Stimulated activated naive CD4-positive, alpha-beta T cell (primary cell): ENCODE measurements at places on chromosomes 2 and 18.

- DNase-seq = no peak
These were observed 49.1 kb downstream of the CLIP4 start for GRCh38 chr2:29164091-29164846.

DNA sequence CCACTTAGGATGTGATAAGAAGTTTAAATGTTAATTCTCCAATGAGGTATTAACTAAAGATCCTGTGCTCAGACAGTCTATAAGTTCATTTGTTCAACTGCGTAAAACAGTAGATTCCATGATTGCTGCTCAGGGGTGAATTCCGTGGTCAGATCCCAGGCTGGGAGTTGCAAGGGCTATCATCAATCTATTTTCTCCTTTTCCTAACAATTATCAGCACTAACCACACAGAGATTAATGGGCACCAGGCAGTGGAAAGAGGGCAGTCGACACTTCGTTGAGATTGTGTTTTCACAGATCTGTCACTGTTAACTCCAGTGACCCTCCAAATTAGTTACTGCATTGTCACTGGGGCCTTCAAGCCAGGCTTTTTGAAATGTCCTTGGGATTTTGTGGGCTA, 154.1 kb upstream of the SPRED2 start:
- DNase-seq = no peak

DNA sequence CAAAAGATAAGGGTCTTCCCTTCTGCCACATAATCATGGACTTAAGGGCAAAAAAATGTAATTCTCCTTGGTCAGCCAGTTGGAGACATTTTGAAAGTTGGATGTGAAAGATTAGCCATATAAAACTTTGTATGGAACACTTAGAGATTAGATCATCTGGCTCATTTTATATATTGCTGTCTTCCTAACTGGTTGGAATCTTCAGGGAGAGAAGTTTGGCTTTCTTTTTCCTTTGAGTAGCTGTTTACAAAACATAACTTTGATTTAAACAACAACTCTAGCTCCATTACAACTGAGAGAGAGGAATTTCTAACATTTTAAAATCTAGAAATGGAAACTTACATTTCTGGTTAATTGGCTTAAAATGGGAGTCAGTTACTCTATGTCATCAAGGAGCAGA, 132.7 kb downstream of the RDH14 start:
- no peak for DNase-seq

DNA sequence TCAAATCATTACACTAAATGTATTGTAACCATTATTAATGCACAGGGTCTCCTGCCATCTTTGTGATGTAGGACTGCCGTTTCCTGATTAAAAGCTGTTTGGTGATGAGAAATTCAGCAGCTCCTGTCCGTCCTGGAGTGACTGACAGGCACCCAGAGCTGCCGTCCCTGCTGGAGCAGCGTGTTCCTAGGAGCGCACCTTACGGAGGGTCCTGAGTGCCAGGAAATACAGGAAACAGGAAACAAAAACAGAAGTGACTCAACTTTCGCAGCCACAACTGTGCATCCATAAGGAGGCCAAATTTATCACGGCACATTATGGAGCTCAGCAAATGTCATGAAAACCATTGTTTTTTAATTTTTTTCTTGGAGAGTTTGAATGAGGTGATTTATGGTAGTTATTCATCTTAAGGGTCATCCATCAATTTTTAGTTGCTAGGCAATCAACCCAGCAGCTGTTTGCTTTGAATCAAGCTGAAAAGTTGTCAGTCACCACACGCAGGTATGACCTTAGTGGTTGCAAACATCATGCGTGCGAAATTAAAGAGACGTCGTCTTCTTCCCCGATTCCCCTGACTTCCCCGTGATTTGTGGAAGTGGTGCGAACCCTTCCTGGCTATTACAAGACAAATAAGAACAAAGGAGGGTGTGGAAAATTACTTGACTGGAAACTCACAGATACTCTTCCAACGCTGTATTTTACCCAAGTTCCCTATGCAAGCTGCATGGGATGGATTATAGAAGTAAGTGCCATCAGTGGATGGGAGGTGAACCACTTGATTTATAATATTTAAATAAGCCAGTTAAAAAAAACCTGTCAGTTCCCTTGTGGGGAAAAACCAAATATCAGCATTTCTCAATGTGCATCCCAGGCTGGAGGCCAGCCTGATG, 19.8 kb downstream of the TSHZ1 start:
- no peak for DNase-seq

DNA sequence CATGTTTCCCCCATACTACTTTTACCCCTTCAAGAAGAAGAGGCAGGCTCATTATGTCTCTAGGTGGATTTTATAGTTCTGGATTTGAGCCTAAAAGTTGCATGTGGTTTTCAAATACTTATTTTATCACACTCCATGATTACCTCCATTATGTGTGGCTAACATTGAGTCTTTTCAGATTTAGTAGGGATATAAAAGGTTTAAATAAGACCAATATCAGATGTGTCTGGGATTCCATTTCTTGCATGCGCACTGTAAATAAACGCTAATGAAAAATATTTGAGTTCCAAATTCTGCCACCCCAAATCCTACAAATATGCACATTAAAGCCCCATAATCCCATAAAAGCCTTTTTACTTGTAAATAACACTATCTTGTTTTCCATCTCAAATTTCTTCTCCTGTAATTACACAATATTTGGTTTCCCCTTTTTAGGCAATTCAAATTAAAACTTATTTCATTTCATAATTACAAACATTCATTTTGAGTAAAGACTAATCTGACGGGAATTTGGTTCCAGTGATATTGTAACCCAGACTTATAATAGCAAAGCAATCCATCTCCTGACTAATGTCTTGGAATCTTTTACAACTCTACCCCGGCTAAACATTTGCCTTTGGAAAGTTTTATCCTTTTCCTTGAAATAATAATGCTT, 600.0 kb downstream of the SLC4A3 start:
- DNase-seq = no peak

GRCh38 chr2:138105358-138105757, 141.1 kb downstream of the HNMT start:
- no peak for DNase-seq

GRCh38 chr2:17759805-17760204, 5.9 kb downstream of the GEN1 start:
- DNase-seq = no peak

DNA sequence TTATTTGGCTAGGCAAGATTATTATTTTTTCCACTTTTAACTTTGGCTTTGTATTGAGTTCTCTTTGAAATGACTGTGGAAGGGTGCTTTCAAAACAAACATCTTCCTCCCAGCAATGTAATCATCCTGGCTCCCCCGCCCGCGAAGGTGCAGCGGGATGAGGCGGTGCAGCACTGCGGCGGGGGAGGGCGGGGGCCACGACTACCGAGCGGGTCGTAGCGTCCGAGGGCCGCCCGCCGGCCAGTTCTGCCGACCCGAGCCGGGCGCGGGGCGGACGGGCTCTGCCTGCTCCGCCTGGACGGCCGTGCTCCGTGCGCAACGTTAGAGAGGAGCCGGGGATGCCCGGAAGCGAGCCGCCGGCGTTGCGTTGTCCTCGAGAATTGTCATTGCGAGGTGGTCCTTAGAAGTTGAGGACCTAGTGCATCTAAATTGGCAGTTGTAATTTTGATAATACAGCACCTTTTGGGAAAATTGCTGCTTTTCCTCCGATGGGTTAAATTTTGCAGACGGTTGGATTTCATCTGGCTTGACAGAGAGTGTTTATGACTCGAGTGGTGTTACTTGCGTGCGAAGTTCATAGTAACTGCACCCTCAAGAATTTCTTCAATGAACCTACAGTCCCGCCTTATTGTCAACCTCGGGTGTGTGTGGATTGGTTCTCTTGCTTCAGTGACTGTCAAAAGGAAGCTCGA, 1.1 kb downstream of the EPC2 start:
- peak; percentile 91 for DNase-seq

GRCh38 chr2:131425231-131425941, 50.5 kb upstream of the TUBA3D start:
- DNase-seq = no peak

GRCh38 chr2:240589850-240590525, 3.5 kb downstream of the CAPN10 start:
- no peak for DNase-seq

- DNase-seq = peak; percentile 59
These were observed 15.6 kb downstream of the TRABD2A start for GRCh38 chr2:84865181-84865783.

- DNase-seq = no peak
These were observed 32.6 kb downstream of the PPP1R1C start for GRCh38 chr2:182018218-182018617.

DNA sequence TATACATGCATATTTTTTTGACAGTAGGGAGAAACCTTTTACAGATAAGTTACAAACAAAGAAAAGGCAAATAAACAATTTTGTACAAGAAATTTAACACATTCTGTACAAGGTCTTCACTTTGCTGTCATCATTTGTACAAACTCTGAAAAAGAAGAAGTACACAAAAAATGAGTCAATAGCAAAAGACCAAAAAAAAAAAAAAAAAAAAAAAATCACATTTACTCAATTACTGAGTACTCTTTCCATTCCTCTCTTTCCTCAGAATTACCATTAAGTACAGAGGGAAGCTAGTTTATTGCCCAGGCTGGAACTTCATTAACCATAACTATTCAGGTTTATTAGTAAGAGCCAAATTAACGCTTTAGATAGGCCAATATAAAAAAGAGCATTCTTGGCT, 5.6 kb upstream of the STPG4 start:
- no peak for DNase-seq

GRCh38 chr18:27983780-27984179, 193.2 kb downstream of the CDH2 start:
- DNase-seq = no peak

GRCh38 chr2:152492911-152493310, 157.9 kb downstream of the FMNL2 start:
- no peak for DNase-seq

DNA sequence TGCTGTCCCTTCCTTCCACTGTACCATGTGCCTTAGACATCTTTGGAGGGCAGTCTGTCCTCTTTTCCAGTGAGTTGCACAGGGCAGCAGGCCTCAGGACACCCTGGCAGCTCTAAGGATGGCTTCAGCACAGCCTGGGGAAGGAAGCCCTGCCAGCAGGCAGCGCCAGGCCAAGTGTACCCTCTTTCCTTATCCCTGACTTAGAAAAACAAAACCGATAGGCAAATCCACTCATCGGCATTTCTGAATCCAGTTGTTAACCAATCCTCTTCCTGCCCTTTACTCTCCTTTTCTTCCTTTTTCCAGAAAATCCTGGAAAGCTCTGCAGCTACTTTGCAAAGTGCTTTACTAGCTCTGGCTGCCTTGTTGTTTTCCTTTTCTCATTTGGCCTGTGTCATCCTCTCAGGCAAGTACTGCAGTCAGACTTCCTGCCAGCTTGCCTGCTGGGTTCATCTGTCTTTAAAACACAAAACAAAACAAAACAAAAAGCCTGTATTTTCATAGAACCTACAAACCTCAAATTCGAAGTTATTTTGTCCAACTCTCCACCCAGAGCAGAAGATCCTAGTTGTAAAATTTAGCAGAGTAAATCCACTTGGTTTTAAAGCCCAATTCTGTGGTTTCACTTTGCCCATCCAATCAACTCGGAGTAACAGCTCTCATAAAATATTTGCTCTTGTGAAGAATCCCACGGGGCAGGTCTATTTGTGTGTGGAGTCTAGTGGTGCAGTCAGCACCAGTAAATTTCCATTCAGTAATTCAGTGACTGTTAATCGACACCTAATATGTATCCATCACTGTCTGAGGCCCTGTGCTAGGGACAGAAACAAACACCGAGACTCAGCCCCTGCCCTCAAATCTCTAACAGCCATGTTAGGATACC, 45.2 kb downstream of the PCBP1 start:
- DNase-seq = peak; percentile 65

DNA sequence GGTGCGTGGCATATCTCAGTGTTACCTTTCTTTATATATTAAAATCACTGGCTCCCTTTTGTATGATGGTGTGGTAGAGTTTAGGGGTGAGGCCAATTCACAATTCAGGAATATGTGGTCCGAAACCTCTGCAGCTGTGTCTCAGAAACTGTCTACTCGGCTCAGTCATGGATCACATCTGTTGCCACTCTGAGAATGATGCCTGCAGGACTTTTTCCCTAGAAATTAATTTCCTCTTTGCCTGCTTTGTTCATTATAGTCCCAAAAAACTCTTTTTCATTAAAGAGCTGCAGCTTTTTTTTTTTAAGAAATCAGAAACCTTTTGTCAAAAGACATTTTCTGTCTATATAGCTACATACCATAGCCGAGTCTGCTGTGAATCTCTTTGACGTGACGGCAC, 104.9 kb upstream of the NFATC1 start:
- no peak for DNase-seq

GRCh38 chr18:7576685-7577084, 9.6 kb downstream of the PTPRM start:
- DNase-seq = no peak

- no peak for DNase-seq
These were observed 50.3 kb downstream of the ACTR2 start for GRCh38 chr2:65277791-65278483.

DNA sequence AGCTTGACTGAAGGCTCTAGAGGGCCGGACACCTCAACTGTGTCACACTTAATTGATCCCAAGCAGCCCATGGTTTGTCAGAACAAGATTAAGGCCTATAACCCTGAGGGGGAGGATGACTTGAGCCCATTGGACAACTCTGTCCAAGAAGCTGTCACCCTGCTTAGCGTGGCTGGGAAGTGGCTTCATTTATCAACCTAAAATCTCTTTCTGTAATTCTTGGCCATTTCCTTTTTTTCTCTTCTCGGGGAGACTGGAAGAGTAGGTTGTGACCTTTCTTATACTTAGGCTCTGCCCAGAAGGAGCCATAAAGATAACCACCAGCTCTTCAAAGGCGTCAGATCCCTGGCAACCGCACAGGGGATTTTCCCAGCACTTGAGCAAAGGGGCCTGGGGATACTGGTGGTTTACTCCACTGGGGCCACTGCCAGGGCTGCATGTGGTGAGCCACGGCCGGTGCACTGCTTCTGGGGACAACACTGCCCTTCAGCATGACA, 265.5 kb downstream of the CYRIA start:
- no peak for DNase-seq

DNA sequence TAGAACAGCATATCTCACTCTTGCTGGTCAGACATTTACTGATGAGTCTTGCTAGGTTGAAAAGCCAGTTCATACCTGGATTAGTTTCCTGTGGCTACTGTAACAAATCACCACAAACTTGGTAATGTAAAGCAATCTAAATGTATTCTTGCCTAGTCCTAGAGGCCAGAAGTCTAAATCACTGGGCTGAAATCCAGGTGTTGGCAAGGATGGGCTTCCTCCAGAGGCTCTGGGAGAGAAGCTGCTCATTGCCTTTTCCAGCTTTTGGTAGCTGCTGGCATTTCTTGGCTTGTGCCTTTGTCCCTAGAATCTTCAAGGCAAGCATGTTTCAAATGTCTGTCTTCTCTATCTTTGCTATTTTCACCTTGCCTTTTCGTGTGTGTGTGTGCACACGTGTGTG, 62.3 kb upstream of the MAP4K3 start:
- no peak for DNase-seq

- no peak for DNase-seq
These were observed 446 bp downstream of the COPS9 start for GRCh38 chr2:240135706-240136012.
